Right atrium auricular region (tissue), 2 donors: ENCODE measurements at places on chromosomes 2 and 18. TPM values are rescaled to one million over a fixed set of nuclear protein-coding genes. Genes with fewer than 3 reads are reported as not detected.

GRCh38 chr18:36304723-36305122, 7.2 kb downstream of the FHOD3 start:
- peaks cover 49% of the 10 kb centered on the region for H3K4me1 ChIP-seq
- H3K27ac ChIP-seq = peak overlapping the region; percentile 25
- DNase-seq = no peak
- no peaks in the 10 kb centered on the region for H3K27me3 ChIP-seq
- H3K36me3 ChIP-seq = no peaks in the 10 kb centered on the region

- peak; percentile 52 for DNase-seq
- no peak overlapping the region for H3K4me3 ChIP-seq
- no peaks in the 10 kb centered on the region for H3K36me3 ChIP-seq
- H3K4me1 ChIP-seq = no peaks in the 10 kb centered on the region
Measured at GRCh38 chr2:10499275-10499907, 51.3 kb upstream of the ODC1 start.

GRCh38 chr2:151861174-151861573, 33.0 kb upstream of the ARL5A start:
- H3K36me3 ChIP-seq = no peaks in the 10 kb centered on the region
- no peaks in the 10 kb centered on the region for H3K27me3 ChIP-seq
- H3K4me3 ChIP-seq = no peak overlapping the region
- no peak overlapping the region for H3K27ac ChIP-seq

DNA sequence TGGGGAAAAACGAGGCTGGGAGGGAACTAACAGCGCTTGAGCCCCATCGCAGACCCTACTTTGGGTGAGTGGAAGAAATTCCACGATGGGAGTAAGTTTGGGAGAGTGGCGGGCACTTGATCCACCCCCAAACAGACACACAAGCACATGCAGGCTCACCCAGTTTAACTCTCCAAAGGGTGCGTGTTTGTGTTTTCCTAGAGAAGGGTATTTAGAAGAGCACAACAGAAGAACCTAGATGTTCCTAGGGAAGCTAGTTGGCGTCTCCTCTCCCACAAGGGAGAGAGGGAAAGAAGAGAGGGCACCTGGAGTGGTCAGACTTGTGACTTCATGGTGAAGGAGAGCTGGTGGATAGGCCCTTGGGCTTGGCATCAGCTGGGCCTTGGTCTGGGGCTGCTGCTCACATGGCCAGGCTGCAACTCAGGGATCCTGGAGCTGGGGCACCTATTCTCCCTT, 3.2 kb downstream of the GATA6 start:
- H3K4me3 ChIP-seq = peak overlapping the region; percentile 87
- H3K4me1 ChIP-seq = no peaks in the 10 kb centered on the region
- DNase-seq = no peak
- peak overlapping the region; percentile 100 for H3K27ac ChIP-seq

DNA sequence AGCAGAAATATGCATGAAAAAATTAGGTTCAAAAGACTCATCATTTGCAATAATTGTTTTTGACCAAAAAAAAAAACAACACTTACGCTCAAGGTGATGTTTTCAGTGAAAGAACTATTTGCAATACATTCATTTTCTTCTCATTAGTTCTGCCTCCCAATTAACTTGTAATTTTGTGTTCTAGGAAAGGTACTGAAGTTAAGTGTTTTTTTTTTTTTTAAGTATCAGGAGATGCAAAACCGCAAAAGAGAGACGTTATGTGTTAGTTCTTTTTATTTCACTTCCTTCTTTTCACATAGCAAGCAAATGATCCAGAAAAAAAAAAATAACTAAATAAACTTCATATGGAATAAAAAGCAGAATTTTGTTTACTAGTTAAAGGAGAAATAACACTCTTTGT, 735.2 kb upstream of the GCFC2 start:
- H3K27ac ChIP-seq = no peak overlapping the region
- DNase-seq = no peak
- H3K4me1 ChIP-seq = no peaks in the 10 kb centered on the region

DNA sequence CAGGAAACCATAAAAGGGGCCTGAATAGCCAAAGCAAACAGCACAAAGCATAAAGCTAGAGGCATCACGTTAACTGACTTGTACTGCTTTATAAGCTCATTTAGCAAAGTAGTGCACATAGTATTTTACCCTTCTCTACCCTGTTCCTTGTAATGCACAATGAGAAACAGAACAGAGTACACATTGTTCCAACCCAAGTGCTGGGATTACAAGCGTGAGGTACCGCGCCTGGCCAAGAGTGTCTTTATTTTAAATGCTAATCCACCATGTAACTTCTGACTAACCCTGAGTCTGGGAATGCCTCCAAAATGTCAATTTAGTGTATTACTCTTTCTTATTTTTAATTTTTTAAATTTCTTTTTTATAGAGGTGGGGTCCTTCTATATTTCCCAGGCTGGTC, 46.4 kb upstream of the STON1 start:
- no peak for DNase-seq
- no peaks in the 10 kb centered on the region for H3K4me1 ChIP-seq
- H3K36me3 ChIP-seq = peaks cover 26% of the 10 kb centered on the region
- no peaks in the 10 kb centered on the region for H3K27me3 ChIP-seq
- H3K27ac ChIP-seq = no peak overlapping the region
- no peak overlapping the region for H3K4me3 ChIP-seq

DNA sequence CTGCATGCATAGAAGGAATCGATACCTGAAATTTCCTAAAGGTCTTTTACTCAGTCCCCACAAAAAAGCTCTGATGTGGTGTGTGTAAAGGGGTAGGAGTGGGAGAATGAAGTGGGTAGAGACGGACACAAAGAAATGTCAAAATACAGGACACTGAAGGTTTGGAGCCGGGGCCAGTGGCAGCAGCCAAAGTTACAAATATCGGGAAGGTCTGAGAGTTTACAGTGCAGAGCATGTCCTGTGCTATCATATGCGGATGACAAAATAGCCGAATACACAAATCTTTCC, 89.9 kb upstream of the STON1 start:
- no peaks in the 10 kb centered on the region for H3K27me3 ChIP-seq
- peak overlapping the region; percentile 84 for H3K4me3 ChIP-seq
- peaks cover 23% of the 10 kb centered on the region for H3K4me1 ChIP-seq
- peak overlapping the region; percentile 87 for H3K27ac ChIP-seq
- H3K36me3 ChIP-seq = no peaks in the 10 kb centered on the region

- no peak overlapping the region for H3K27ac ChIP-seq
- no peak overlapping the region for H3K4me3 ChIP-seq
- no peaks in the 10 kb centered on the region for H3K27me3 ChIP-seq
- no peaks in the 10 kb centered on the region for H3K4me1 ChIP-seq
Measured at GRCh38 chr18:9109523-9109922, 7.0 kb downstream of the NDUFV2 start.

DNA sequence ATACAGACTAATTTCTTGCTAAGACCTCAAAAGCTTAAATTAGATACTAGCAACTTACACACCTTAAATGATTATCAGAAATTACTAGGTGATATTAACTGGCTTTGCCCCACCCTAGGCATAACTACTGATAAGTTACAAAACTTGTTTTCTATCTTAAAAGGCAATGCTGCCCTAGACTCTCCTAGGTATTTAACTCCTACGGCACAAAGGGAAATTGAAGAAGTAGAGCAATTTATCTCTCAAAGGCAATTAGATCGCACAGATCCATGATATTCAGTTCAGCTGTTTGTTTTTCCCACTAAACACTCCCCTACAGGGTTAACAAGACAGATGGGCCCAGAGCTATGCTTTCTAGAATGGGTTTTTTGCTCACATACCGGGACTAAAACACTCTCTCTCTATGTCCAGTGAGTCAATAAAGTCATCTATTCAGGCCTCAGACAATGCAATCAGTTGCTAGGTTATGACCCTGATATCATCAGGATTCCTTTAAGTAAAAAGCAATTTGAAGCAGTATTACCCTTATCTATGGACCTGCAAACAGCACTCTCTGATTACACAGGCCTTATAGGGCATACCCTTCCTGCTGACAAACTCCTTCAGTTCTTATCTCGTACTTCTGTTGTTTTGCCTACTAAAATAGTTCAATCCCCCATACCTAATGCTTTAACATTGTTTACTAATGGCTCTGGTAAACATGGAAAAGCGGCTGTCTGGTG, 14.3 kb downstream of the MAP3K2 start:
- peaks cover 10% of the 10 kb centered on the region for H3K4me1 ChIP-seq
- no peak overlapping the region for H3K27ac ChIP-seq
- no peak overlapping the region for H3K4me3 ChIP-seq
- H3K27me3 ChIP-seq = no peaks in the 10 kb centered on the region
- no peak for DNase-seq
- no peaks in the 10 kb centered on the region for H3K36me3 ChIP-seq

- H3K4me3 ChIP-seq = no peak overlapping the region
- no peaks in the 10 kb centered on the region for H3K4me1 ChIP-seq
- H3K27me3 ChIP-seq = no peaks in the 10 kb centered on the region
- no peak for DNase-seq
Measured at GRCh38 chr18:44187090-44187489, 493.6 kb upstream of the SETBP1 start.

GRCh38 chr2:16852651-16853050, 187.0 kb upstream of the CYRIA start:
- no peaks in the 10 kb centered on the region for H3K36me3 ChIP-seq
- no peak overlapping the region for H3K4me3 ChIP-seq

DNA sequence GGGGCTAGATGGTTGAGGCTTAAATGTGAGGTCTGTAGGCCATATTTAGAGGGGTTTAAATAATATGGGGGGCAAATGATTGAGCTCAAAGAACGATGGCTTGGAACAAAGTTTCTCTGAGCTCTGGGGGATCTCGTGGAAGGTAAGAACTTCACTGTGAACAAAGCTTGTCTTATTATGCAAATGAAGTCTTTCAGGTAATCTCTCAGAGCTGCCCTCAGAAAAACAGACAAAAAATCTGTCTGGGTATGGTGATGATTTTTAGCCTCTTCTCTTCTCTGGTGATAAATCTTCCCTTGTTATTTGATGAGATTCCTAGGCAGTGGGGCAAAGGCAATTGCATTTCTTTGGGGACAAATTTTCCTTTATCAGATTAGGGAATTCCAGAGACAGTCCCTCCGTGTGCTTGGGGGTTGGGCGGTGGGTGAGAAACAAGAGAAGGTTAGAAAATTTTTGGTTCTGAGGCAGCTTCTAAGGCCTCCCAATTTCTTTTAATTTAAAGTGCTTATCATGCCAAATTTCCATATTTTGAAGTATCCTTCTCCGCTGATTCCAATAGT, 760.4 kb downstream of the TSN start:
- no peak overlapping the region for H3K27ac ChIP-seq
- H3K4me1 ChIP-seq = no peaks in the 10 kb centered on the region
- DNase-seq = no peak
- no peaks in the 10 kb centered on the region for H3K27me3 ChIP-seq
- H3K36me3 ChIP-seq = no peaks in the 10 kb centered on the region

- DNase-seq = no peak
- H3K27me3 ChIP-seq = no peaks in the 10 kb centered on the region
- no peak overlapping the region for H3K27ac ChIP-seq
Measured at GRCh38 chr2:45723857-45724256, 72.4 kb downstream of the PRKCE start.

- DNase-seq = no peak
- no peak overlapping the region for H3K4me3 ChIP-seq
- H3K27me3 ChIP-seq = no peaks in the 10 kb centered on the region
Measured at GRCh38 chr18:55110436-55110835, 151.2 kb upstream of the CCDC68 start.

- H3K27me3 ChIP-seq = no peaks in the 10 kb centered on the region
- H3K27ac ChIP-seq = no peak overlapping the region
- peaks cover 9% of the 10 kb centered on the region for H3K4me1 ChIP-seq
- H3K36me3 ChIP-seq = no peaks in the 10 kb centered on the region
- H3K4me3 ChIP-seq = no peak overlapping the region
Measured at GRCh38 chr18:13191779-13192178, 26.8 kb upstream of the LDLRAD4 start.

DNA sequence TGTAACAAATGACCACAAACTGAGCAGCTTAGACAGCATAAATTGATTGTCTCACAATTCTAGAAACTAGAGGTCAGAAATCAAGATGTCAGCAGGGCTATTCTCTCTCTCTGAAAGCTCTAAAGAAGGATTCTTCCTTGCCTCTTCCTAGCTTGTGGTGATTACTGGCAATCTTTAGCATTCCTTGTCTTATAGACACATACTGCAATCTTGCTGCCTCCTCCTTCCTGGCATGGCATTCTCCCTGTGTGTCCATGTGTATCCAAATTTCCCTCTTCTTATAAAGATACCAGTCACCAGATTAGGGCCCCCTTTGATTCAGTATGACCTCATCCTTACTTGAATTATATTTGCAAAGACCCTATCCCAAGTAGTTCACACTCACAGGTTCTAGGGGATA, 2.3 kb downstream of the ASB3 start:
- no peak for DNase-seq
- H3K36me3 ChIP-seq = no peaks in the 10 kb centered on the region
- H3K27ac ChIP-seq = no peak overlapping the region
- no peak overlapping the region for H3K4me3 ChIP-seq
- H3K4me1 ChIP-seq = no peaks in the 10 kb centered on the region

- H3K4me3 ChIP-seq = no peak overlapping the region
- H3K36me3 ChIP-seq = peaks cover 25% of the 10 kb centered on the region
- no peaks in the 10 kb centered on the region for H3K4me1 ChIP-seq
- no peak for DNase-seq
- peak overlapping the region; percentile 63 for H3K27ac ChIP-seq
- no peaks in the 10 kb centered on the region for H3K27me3 ChIP-seq
Measured at GRCh38 chr2:102801098-102801718, 39.4 kb downstream of the TMEM182 start.

GRCh38 chr2:89851583-89851905, 1160.1 kb downstream of the RPIA start:
- no peaks in the 10 kb centered on the region for H3K27me3 ChIP-seq
- no peak overlapping the region for H3K4me3 ChIP-seq
- no peaks in the 10 kb centered on the region for H3K4me1 ChIP-seq
- no peaks in the 10 kb centered on the region for H3K36me3 ChIP-seq

DNA sequence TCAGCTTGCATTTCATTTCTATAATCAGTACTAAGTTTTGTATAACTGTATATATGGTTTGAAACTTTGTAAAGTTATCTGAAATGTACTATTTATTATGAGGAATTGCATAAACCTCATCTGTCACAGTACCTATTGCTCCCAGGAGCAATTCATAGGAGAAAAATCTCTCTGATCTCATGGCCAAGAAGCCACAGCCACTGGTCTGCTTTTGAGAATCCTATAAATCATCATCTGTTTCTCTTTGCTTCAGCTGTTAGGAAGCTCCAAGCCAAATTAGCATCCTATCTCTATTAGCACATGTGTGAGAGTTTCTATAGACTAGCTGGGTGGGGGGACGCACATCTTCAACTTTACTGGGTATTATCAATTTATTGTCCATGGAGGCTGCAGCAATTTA, 210.3 kb downstream of the CYP26B1 start:
- no peaks in the 10 kb centered on the region for H3K27me3 ChIP-seq
- no peak for DNase-seq
- H3K4me3 ChIP-seq = no peak overlapping the region
- H3K4me1 ChIP-seq = peaks cover 16% of the 10 kb centered on the region

- DNase-seq = no peak
- no peak overlapping the region for H3K27ac ChIP-seq
- no peaks in the 10 kb centered on the region for H3K4me1 ChIP-seq
- no peaks in the 10 kb centered on the region for H3K27me3 ChIP-seq
Measured at GRCh38 chr2:55482186-55482884, 37.2 kb upstream of the CFAP36 start.

SKOR2 gene
- not detected for total RNA-seq

ZBTB14 gene
- total RNA-seq = 7.3 TPM

TTC31 gene
- 9.1 TPM for total RNA-seq

TMEM163 gene
- total RNA-seq = 3.1 TPM

CCDC74B gene
- total RNA-seq = 2.5 TPM

CYS1 gene
- 4.8 TPM for total RNA-seq

LYPD6B gene
- not detected for total RNA-seq

LOXHD1 gene
- total RNA-seq = 0.11 TPM

DSG4 gene
- total RNA-seq = not detected

SLC4A3 gene
- total RNA-seq = 502 TPM

RAPGEF4 gene
- total RNA-seq = 6.2 TPM

WNT10A gene
- 0.90 TPM for total RNA-seq

SCYGR7 gene
- not detected for total RNA-seq
